ENCODE measurements at places on chromosomes 2 and 18. TPM values are rescaled to one million over a fixed set of nuclear protein-coding genes. Genes with fewer than 3 reads are reported as not detected.
A peak's percentile ranks its signal among the peaks of the same experiment; 100 is the strongest.

The TMEM182 gene
- 7.2 TPM for total RNA-seq

The SLC30A3 gene
- total RNA-seq, result 8.3 TPM

DNA sequence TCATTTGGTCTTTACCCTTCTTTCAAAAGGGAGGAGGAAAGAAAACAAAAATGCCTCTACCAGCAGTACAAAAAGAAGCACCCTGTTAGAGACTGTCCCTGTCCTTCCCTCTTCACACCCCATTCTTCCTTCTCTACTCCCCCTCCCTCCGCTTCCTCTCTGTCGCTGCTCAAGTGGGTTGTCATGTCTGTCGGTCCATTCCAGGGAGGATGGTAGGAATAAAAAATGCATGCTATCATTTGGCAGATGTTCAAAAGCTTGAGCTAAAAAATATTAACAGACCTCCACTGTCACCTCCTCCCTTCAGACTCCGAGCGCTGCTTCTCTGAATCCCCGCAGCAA, 482.0 kb downstream of the BCL11A start:
- no peak for DNase-seq
- no peak overlapping the region for H3K4me3 ChIP-seq
- no peaks in the 10 kb centered on the region for H3K4me1 ChIP-seq
- H3K36me3 ChIP-seq, result no peaks in the 10 kb centered on the region
- H3K27me3 ChIP-seq, result no peaks in the 10 kb centered on the region

DNA sequence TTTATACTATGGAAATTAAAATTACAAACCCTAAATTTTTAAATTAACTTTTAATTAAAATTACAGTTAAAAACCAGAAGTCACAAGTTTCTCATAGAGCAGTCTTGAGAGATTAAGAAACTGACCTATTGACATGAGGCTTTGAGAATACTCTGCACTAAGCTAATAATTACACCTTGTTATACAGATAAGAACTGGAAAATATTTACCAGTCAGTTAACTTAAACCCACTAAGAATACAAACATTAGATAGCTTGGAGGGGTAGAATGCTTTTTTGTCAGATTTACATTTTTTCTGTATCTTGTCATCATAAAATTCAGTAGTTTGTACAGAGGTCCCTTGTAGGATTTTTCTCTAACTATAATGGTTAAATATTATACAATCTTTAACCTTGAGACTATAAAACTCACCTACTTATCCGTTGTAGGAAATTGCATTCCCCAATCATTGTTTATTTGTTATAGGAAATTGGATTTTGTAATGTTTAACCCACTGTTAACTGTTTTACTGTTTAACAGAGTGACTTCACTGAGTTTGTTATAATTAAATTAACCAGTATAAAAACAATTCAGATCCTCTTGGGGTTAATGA, 219.7 kb upstream of the PKDCC start:
- no peaks in the 10 kb centered on the region for H3K27me3 ChIP-seq
- H3K4me3 ChIP-seq, result no peak overlapping the region
- no peaks in the 10 kb centered on the region for H3K36me3 ChIP-seq
- no peak overlapping the region for H3K27ac ChIP-seq
- DNase-seq, result no peak

DNA sequence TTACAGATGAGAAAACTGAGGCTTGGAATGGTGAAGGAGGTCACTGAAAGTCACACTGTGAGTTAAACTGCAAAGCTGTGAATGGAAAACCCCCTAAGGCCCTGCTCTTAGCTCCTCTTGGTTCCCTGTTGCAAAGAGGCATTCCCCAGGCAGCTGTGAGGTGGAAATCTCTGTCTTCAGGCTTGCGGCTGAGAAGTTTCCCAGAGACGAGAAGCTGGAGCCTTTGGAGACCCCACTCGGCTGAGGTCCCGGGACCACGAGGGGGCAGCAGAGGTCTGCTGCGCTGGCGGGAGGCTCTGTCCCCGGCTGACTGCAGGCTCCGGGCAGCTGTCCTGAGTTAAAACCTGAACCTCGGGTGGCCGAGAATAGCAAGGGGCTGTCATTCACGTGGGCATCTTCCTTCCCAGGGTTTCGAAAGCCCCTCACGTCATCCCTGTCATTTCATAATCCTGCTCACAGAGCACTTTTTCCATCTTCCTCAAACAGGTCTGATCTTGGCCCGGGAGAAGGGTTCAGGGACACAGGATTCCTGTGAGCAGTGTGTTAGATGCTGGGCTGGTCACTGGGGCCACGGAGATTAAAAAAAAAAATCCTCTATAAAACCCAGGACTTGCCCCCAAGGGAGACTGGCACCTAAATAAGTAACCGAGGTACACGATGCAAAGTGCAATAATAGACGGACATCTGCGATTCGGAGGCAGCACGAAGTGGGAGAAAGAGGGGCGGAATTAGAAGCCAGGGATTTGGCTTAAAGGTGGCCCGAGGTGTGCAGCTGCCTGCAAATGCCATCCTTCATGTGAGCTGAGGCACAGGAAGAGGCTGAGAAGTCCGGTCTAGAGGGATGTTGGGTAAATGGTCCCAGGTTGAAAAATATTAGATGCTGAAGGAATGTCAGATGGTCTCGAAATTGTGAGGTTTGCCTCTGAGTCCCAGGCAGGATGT, 24.6 kb upstream of the ATOH8 start:
- no peaks in the 10 kb centered on the region for H3K27me3 ChIP-seq
- H3K4me3 ChIP-seq, result no peak overlapping the region
- DNase-seq, result peak; percentile 91
- no peak overlapping the region for H3K27ac ChIP-seq
- H3K4me1 ChIP-seq, result no peaks in the 10 kb centered on the region
- H3K36me3 ChIP-seq, result no peaks in the 10 kb centered on the region

- H3K4me1 ChIP-seq, result no peaks in the 10 kb centered on the region
- no peak overlapping the region for H3K4me3 ChIP-seq
- no peak for DNase-seq
- no peak overlapping the region for H3K27ac ChIP-seq
Measured at GRCh38 chr2:55871637-55872036, 51.9 kb downstream of the EFEMP1 start.

DNA sequence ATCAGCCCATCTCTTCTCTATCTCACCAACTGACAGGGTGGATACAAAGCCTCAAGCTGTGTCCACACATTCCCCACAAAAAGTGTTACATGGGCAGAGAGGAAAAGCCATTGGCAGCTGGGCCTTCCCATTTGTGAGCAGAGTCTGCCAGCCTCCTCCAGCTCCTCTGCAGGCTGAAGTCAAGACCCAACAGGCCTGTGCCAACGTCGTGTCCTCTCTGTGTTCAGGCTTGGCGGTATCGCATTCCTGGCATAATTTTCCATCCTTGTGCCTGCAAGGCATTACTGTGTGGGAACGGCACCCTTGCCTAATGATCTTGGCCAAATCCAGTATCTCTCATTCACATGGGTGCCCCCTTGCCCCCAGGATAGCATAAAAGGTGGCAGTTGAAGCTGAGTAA, 41.5 kb upstream of the APCDD1 start:
- H3K4me3 ChIP-seq, result no peak overlapping the region
- no peaks in the 10 kb centered on the region for H3K4me1 ChIP-seq
- no peaks in the 10 kb centered on the region for H3K36me3 ChIP-seq
- H3K27me3 ChIP-seq, result no peaks in the 10 kb centered on the region

DNA sequence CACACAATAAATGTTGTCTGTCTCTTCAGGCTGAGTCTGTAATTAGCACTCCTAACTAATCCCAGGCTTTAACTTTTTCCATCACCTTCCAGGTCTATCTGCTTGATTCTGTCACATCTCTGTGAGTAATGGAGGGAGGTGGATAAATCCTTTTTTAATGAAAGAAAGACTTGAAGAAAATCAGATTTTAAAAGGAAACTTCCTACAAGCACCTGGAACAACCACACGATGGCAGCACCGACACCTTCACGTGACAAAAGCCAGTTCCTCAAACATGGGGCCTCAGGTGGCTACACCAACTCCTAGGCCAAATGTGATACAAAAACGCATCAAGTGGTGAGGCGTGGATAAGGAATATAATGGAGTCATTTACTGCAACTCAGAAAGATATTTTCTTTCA, 41.8 kb downstream of the TGFBRAP1 start:
- peaks cover 11% of the 10 kb centered on the region for H3K36me3 ChIP-seq
- H3K27me3 ChIP-seq, result no peaks in the 10 kb centered on the region
- no peaks in the 10 kb centered on the region for H3K4me1 ChIP-seq
- no peak overlapping the region for H3K27ac ChIP-seq
- DNase-seq, result peak; percentile 80

Measured in GM23338 (cell line).